ENCODE measurements at places on chromosomes 16 and 17. TPM values are rescaled to one million over a fixed set of nuclear protein-coding genes. Genes with fewer than 3 reads are reported as not detected.

The C16orf78 gene
- not detected for total RNA-seq

The QPRT gene
- 2.5 TPM for total RNA-seq

The ITGAD gene
- not detected for total RNA-seq

The KRTAP4-6 gene
- total RNA-seq: not detected

The TMEM114 gene
- total RNA-seq: not detected

The YBX2 gene
- total RNA-seq: 1.2 TPM

The PSMD3 gene
- total RNA-seq: 57.5 TPM

The MAPT gene
- 154 TPM for total RNA-seq

The CKLF gene
- 27.8 TPM for total RNA-seq

The MYH2 gene
- under 0.01 TPM for total RNA-seq

The TK1 gene
- 1.7 TPM for total RNA-seq

The GOSR2 gene
- 37.1 TPM for total RNA-seq

The FLOT2 gene
- 27.0 TPM for total RNA-seq

The SLC16A6 gene
- 2.7 TPM for total RNA-seq

The LRRC46 gene
- total RNA-seq: under 0.01 TPM

The DPEP1 gene
- 4.2 TPM for total RNA-seq

The PKMYT1 gene
- total RNA-seq: 1.7 TPM

The METTL26 gene
- total RNA-seq: 23.1 TPM

The KRTAP4-9 gene
- total RNA-seq: not detected

The CD300C gene
- total RNA-seq: under 0.01 TPM

The HLF gene
- 6.6 TPM for total RNA-seq
